Naive thymus-derived CD4-positive, alpha-beta T cell (primary cell): ENCODE measurements at places on chromosomes 13 and 19. TPM values are rescaled to one million over a fixed set of nuclear protein-coding genes. Genes with fewer than 3 reads are reported as not detected.

Gene CACNG8
- 0.24 TPM for total RNA-seq

Gene ONECUT3
- total RNA-seq, result not detected

GRCh38 chr19:16014923-16015804 is 61.1 kb upstream of the TPM4 start:
- DNase-seq, result no peak
- H3K4me3 ChIP-seq, result no peak overlapping the region
- H3K36me3 ChIP-seq, result no peaks in the 10 kb centered on the region
- H3K4me1 ChIP-seq, result no peaks in the 10 kb centered on the region

Gene CFAP97D2
- total RNA-seq, result 0.27 and 0.46 TPM in 2 replicates

Gene ZNF529
- total RNA-seq, result 33.8 TPM

DNA sequence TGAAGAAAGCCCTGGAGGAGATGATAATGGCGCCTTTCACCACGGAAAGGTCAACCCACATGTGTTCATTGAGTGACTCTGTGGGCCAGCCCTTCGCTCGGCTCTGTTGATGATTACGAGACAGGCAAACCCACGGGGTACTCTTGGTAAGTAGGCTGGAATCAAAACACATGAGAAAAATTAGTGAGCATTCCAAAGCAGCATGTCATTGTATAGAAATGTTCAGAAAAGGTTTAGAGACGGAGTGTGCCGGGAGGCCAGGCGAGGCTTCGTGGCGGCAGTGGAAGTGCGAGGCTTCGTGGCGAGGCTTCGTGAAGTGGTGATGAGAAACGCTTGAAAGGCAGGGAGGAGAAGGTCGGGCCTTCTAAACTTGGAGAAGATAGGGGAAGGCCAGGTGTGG is 144.3 kb downstream of the ZNF536 start:
- H3K4me1 ChIP-seq, result no peaks in the 10 kb centered on the region
- H3K36me3 ChIP-seq, result no peaks in the 10 kb centered on the region
- H3K27me3 ChIP-seq, result no peaks in the 10 kb centered on the region
- no peak for DNase-seq
- H3K4me3 ChIP-seq, result no peak overlapping the region

Gene MISP3
- total RNA-seq, result 0.81 TPM

Gene CGB1
- total RNA-seq, result not detected

- no peak for DNase-seq
- no peak overlapping the region for H3K27ac ChIP-seq
- H3K4me3 ChIP-seq, result no peak overlapping the region
- H3K36me3 ChIP-seq, result no peaks in the 10 kb centered on the region
- peaks cover 3% of the 10 kb centered on the region for H3K4me1 ChIP-seq
- H3K27me3 ChIP-seq, result no peaks in the 10 kb centered on the region
Observed at GRCh38 chr13:42498521-42498920, 75.4 kb upstream of the TNFSF11 start.

DNA sequence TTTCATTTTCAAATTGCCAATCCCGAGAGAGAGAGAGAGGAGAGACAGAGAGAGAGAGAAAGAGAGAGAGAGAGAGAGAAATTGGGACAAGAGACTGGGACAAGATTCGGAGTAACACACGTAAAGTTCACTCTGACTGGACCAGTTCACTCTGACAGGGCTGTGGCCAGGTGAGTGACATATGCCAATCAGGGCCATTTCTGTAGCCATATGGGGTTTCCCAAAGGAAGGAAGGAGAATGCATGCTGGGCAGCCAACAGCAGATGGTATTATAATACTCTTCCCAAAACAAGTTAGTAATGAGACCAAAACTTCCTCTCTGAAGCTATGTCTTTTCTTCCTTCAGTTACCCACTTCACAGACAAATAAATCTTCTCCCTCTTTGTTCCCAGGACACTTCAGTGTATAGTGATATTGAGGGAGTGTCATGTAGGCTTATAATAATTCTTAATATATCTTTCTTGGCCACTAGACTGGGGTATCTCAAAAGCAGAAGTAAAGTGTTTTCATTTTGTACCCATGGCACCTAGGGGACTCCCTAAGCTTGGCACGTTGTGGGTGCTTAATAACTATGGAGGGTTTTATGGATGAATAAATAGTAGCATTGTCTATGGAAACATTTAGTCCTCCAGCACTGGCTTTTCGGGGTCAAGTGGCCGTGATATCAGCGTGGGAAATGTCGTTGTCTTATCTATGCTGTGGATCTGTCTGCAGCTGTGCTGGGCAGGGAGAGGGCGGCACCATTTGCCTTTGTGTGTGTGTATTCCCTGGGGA is 51.6 kb downstream of the SERP2 start:
- H3K36me3 ChIP-seq, result no peaks in the 10 kb centered on the region
- H3K27ac ChIP-seq, result no peak overlapping the region
- no peaks in the 10 kb centered on the region for H3K27me3 ChIP-seq
- H3K4me1 ChIP-seq, result no peaks in the 10 kb centered on the region

Gene PDE4A
- 0.59 TPM for total RNA-seq

DNA sequence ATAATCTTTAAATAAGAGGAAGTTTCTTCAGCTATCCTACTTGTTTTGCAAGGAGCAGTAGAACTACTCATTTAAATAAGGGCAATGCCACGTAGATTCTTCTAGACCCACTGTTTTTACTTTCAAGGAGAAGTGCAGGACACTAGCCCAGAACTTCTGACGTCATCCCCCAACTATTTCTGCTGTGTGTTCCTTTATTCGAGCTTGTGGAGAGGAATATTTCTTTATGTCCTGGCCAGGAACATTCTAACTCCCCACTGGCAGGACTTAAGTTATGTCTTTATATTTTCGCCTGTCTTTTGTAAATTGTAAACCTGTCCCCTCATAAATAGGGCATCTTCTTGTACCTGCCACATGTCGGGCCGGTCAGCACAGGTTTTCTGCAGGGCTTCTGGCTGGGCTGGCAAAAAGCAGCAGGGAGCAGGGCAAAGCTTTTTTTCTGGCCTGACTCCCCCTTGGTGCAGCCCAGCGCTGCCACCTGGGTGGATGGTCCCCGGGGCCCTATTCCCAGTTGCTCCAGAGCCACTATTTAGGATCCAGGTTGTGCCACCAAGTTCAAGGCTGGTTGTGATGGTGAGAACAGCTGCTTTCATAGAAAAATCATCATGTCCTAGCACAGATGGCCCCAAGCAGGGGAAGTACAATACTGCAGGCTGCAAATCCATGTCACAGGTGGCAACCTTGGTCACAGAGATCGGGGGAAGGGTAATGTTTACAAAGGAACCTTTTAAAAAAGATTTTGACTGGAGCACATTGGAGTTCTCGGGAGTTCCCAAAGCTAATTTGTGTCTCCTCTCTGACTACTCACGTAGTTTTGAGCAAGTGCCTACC is 1.8 kb downstream of the MBNL2 start:
- peak overlapping the region; percentile 80 for H3K4me3 ChIP-seq
- peaks cover 43% of the 10 kb centered on the region for H3K4me1 ChIP-seq
- no peaks in the 10 kb centered on the region for H3K36me3 ChIP-seq
- no peak for DNase-seq
- H3K27me3 ChIP-seq, result no peaks in the 10 kb centered on the region
- peak overlapping the region; percentile 81 for H3K27ac ChIP-seq

Gene APLP1
- not detected for total RNA-seq

Gene KLF12
- 81.9 TPM for total RNA-seq

DNA sequence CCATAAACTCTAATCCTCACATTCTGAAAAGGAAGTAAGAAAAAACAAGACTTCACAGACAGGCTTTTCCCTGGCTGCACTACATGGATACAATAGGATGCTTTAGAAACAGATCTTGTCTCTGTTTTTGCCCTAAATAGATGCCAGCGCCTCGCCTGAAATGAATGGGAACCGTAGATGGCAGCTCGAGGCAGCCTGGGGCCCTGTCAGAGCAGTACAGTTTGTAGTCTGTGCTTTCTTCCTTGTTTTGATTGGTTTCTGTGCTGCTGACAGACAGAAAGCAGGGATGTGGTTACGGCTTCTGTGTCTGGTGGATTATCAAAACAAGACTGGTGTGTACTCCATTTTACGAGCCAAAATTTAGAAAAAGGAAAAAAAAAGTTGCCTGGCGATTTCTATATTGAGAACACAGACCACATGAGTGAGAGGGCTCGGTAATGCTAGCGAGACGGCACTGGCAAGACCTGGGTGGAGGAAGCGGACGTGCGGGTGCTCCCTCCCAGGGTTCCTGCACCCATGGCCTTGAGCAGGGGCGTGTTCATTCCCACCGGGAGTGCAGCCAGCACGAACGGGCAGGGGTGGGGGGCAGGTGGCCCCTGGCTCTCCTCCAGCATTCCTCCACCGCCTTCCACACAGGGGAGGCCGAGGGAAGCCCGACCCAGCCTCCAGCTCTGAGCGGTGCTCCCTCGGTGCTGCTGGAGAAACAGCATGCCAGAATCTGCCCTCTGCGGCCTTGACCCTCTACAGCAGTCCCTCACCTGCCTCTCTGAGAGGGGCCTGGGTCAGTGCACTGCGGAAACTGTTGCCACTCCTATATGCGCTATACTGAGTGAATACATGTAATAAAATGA is 37.6 kb upstream of the C1QTNF9 start:
- no peaks in the 10 kb centered on the region for H3K27me3 ChIP-seq
- peak; percentile 53 for DNase-seq
- peaks cover 83% of the 10 kb centered on the region for H3K4me1 ChIP-seq
- H3K36me3 ChIP-seq, result no peaks in the 10 kb centered on the region
- peak overlapping the region; percentile 56 for H3K4me3 ChIP-seq

DNA sequence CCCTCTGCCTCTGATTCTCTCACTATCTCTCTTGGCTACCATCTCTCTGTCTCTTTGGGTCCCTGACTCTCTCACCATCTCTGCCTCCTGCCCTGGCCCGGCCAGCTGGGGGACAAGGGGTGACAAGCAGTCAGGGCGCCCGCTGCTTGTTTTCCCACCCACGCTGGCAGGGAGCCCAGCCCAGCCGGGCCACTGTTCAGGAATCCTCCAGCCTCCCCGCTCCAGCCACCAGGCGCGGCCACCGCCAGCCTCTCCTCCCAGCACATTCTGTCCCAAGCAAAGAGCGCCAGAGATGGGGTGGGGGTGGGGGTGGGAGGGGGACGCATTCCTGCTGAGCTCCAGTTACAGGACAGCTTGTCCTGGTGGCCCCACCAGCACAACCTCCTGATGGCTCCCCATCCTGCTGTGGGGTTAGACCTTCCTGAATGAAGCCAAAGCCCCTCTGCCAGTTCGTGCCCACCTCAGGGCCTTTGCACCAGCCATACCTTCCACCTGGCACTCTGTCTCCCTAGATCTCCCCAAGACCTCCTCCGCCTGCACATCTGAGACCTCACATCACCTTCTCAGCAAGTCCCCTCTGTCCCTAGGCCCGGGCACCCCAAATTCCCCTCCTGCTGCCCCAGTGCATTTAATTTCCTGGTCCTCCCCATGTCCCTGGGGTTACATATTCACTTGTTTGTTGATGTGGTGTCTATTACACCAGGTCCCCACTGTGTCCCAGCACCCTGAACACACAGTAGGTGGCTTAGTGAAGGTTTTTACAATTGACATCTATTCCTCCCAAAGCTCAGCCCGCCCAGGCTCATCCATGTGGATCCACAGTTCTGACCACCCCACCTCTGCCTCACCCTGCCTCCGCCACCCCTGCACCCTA is 12.5 kb downstream of the ARRDC2 start:
- peaks cover 22% of the 10 kb centered on the region for H3K4me1 ChIP-seq
- no peaks in the 10 kb centered on the region for H3K36me3 ChIP-seq
- peak overlapping the region; percentile 95 for H3K27ac ChIP-seq
- DNase-seq, result no peak
- no peak overlapping the region for H3K4me3 ChIP-seq
